ENCODE measurements at places on chromosomes 12 and 14. TPM values are rescaled to one million over a fixed set of nuclear protein-coding genes. Genes with fewer than 3 reads are reported as not detected.

DNA sequence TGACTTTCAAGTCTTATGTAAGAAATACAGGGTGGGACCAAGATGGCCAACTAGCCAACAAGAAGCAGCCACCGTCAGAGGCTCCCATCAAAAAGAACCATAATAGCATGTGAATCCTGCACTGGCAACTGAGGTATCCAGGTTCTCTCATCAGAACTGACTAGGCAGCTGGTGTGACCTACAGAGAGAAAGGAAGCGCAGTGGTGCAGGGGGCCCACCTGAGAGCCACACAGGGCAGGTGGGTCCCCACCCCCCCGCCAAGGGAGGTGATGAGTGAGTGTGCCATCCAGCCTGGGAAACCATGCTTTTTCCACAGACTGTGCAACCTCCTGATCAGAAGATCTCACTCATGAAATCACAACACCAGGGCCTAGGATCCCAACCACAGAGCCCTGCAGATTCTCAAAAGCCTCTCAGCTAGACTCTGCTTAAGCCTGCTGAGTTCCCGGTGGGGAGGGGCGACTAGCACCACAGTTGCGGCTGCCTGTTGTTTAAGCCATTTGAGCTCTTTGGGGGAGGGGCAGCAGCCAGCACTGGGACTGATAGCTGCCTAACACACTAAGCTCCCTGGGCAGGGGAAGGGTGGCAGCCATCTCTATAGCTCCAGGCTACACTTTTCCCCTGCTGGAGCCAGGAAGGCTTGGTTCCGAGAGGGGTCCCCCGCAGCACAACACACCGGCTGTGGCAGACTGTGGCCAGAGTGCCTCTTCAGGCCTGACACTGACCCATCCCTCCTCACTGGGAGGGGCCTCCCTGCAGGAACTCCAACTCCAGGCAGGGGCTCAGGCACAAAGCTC, 75.3 kb downstream of the GARIN6 start:
- no peak for DNase-seq

- DNase-seq = no peak
These were observed 405.5 kb downstream of the MDGA2 start for GRCh38 chr14:47269756-47270492.

DNA sequence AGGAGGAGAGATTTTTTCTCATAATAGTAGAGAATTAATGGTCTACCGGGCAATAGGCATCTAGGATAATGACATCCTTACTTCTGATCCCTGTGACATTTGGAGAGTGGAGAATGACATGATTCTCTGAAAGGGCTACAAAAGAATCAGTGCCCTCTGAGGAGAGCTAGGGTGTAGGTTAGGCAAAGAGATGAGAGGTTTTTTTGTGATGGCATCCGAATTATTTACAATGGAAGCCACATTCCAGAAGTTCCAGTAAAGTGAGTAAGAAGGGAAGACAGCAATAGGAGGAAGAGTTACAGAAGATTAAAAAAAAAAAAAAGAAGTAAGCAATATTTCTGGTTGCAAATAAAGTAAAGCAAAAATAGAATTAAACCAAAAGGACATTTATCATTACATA, 478.0 kb downstream of the RMST start:
- no peak for DNase-seq

DNA sequence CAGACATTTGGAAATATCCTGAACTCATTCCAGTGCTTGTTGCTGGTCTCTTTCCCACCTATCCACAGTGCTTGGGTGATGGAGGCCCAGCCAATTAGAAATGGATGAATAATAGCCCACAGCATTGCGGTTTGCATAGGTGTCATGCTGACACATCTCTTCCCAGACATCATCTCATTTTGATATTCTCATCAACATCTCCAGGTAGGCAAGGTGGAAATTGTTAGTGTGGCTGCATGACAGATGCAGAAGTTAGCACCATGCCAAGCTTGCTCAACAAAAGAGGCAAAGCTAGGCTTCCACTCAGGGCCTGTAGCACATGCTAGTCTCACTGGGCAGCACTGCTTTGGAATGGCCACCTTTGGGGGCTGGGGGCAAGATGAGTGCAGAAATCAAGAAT, 1118.9 kb downstream of the VRK1 start:
- DNase-seq = no peak

GPD1 gene
- under 0.01 TPM for total RNA-seq

PLCZ1 gene
- total RNA-seq = not detected

DNA sequence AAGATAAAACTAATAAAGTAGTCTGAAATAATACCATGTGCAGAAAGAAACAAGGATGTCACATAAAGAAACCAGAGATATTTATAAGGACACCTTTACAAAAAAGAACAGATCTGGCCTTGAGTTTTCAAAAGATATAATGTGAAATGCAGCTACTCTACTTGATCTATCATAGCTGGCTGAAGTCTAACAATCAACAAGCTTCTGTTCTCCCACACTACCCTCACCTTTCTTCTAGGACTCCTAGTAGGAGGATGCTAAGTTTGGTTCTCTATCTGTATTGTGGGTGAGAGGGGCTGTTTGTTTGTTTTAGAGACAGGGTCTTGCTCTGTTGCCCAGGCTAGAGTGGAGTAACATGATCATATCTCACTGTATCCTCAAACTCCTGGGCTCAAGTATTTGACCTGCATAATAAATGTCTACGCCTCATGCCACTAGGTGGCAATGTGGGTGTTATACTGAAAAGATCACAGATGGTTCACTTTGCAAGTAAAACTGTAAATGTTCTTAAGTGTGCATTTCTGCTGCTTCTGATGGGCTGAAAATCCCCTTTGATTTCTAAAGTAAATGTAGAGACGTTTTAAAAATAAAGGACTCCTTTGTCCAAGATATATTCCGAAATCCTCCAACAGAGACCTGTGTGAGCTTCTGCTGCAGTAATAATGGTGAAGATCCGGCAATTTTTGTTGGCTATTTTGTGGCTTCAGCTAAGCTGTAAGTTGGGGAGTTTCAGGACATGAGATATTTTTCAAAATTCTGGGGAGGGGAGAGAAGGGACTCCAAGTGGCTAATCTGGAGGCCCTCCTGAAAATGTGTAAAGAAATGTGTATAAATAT, 269.3 kb downstream of the DAD1 start:
- no peak for DNase-seq

GRCh38 chr12:4151362-4152121, 122.0 kb upstream of the CCND2 start:
- no peak for DNase-seq

DNA sequence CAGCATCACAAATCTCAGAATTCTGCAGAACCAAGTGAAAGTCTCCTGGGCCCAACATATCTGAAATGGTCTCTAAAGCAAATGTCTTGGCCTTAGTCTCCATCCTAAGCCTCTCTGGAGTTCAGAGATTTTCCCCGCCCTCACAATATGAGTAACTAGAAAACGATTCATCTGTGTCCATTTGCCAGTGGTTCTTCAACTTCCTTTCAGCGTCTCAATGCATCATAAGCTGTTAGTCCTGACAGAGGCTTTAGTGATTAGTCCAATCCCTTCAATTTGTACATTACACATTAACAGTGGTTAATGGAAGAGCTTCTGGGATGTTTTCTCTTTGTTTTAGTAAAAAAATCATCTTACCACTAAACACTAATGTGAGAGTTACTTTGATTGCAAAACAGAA, 17.4 kb downstream of the NPC2 start:
- no peak for DNase-seq

GRCh38 chr12:127516467-127516866, 750.5 kb upstream of the TMEM132C start:
- DNase-seq = no peak

GRCh38 chr12:109553483-109553882, 19.8 kb downstream of the MMAB start:
- DNase-seq = no peak

FAM186B gene
- total RNA-seq = 0.27 TPM

GRCh38 chr12:112989806-112990205, 11.5 kb downstream of the OAS2 start:
- DNase-seq = no peak

NPFF gene
- total RNA-seq = not detected

LRCOL1 gene
- 0.54 TPM for total RNA-seq

DNA sequence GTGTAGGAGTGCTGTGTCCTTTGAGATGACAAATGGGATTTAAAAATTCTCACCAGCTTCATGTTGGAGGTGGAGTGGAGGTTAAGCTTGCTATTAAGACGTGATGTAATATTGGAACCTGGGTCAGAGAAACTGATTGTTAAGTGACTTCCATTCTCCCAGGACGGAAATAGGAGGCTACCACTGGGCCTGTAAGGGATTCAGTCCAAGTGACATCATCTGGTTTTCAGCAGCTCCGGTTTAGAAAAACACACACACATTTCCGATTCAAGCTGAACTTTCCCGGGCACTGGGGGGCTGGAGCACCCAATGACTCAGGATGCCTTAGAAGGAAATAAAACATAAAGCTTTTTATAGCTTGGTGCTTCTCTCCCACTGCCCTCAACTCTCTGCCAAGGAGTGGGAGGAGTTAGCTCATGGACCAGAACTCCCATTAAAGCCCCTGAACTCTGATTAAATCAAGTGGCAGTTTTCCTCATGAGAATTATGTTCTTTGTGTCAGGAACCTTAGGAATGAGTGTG, 12.4 kb downstream of the CALM1 start:
- DNase-seq = no peak

GRCh38 chr12:114783089-114783618, 99.2 kb upstream of the TBX3 start:
- DNase-seq = no peak

COCH gene
- total RNA-seq = 2.2 TPM

AKAP5 gene
- 0.27 TPM for total RNA-seq

Data from hematopoietic multipotent progenitor cell (in vitro differentiated cells).